Eye (tissue), 1 donor: ENCODE measurements at places on chromosomes 13 and 19.

DNA sequence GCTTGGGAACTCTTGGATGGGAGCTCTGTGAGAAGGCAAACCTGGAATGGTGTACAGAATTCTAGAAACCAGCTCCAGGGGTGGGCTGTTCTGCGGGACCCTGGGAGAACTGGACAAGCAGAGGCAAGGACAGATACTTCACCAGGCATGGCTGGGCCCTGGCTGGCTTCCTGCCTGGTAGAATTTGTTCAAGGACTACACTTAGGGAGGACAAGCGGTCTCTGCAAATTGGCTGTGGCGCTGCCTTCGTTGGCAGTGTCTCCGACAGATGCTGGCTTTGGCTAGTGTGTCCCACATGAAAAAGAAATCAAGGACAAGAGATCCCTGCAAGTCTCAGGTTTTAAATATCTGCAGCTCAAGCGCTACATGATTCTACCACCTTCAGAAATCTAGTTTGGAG is 12.4 kb downstream of the CEBPG start:
- no peak for DNase-seq

- no peak for DNase-seq
These were observed 95.9 kb upstream of the FREM2 start for GRCh38 chr13:38590796-38591507.

- DNase-seq, result peak; percentile 54
These were observed 93.4 kb downstream of the KCTD12 start for GRCh38 chr13:76792731-76793347.

GRCh38 chr19:50478901-50479715 is 2.5 kb upstream of the GARIN5A start:
- no peak for DNase-seq

DNA sequence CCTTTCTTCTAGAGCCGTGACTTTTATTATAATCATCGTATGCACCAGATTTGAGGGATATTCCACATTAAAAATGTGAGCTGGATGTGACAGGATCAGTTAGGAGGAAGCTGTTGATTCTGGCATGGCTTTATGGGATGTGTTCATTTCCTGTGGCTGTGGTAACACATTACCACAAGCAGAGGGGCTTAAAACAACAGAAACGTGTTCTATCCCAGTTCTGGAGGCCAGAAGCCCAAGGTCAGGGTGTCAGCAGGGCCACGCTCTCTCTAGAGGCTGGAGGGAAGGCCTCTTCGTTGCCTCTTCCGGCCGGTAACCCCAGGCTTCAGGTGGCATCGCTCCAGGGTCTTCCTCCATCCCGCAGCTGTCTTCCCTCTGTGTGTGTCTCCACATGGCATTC is 14.5 kb downstream of the MED25 start:
- DNase-seq, result no peak

DNA sequence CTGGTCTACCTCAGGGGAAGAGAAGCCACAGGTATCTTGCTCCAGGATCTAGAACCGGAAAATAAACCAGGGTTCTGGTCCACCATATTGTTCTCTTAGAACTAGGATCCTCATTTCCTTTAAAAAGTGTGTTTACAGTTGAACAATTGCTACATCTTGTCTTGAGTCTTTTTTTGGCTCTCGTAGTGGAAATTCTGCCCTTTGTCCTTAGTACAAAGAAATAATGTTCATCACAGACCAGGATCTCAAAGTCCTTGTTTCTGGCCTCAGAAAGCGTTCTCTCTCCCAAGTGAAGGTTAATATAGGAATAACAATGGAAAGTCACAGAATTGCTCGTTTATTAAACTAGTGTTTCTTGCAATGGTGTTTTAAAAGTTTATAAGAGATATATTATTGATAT is 20.8 kb downstream of the KLF2 start:
- DNase-seq, result no peak

- peak; percentile 28 for DNase-seq
These were observed 62.0 kb downstream of the PARP4 start for GRCh38 chr13:24450530-24450929.

- DNase-seq, result no peak
These were observed 16.9 kb downstream of the NDFIP2 start for GRCh38 chr13:79497852-79498251.

GRCh38 chr13:111131048-111131447 is 15.9 kb downstream of the ARHGEF7 start:
- DNase-seq, result no peak

DNA sequence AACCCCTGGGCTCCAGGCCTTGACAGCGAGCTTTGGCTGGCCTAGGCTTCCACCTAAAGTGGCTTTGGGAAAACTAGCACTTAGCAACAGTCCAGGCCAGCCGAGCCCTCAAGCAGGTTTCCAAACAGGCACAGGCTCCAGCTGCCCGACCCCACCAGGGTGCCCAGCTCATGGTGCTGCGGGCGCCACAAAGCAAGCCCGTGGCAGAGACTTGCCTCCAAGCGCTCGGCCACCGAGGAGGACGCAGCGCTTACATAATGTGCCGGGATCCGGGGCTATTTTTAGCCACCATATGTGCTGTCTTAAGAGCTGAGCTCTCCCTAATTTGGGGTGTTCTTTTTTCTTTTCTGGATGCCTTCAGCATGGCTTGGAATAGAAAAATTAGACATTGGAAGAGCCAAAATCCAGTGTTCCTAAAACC is 56.1 kb upstream of the F7 start:
- no peak for DNase-seq

- no peak for DNase-seq
These were observed 444.5 kb upstream of the GPC6 start for GRCh38 chr13:92781965-92782690.

GRCh38 chr13:34035676-34036325 is 217.9 kb downstream of the RFC3 start:
- no peak for DNase-seq

- DNase-seq, result peak; percentile 34
These were observed 2.5 kb downstream of the CFD start for GRCh38 chr19:861756-862580.

- no peak for DNase-seq
These were observed 522.6 kb upstream of the PCDH9 start for GRCh38 chr13:67752759-67753158.

GRCh38 chr13:47508527-47509228 is 492.4 kb downstream of the SUCLA2 start:
- DNase-seq, result no peak

- no peak for DNase-seq
These were observed 2.5 kb downstream of the IL4I1 start for GRCh38 chr19:49894011-49894664.

- no peak for DNase-seq
These were observed 287.3 kb upstream of the ZNF507 start for GRCh38 chr19:32058131-32058530.

DNA sequence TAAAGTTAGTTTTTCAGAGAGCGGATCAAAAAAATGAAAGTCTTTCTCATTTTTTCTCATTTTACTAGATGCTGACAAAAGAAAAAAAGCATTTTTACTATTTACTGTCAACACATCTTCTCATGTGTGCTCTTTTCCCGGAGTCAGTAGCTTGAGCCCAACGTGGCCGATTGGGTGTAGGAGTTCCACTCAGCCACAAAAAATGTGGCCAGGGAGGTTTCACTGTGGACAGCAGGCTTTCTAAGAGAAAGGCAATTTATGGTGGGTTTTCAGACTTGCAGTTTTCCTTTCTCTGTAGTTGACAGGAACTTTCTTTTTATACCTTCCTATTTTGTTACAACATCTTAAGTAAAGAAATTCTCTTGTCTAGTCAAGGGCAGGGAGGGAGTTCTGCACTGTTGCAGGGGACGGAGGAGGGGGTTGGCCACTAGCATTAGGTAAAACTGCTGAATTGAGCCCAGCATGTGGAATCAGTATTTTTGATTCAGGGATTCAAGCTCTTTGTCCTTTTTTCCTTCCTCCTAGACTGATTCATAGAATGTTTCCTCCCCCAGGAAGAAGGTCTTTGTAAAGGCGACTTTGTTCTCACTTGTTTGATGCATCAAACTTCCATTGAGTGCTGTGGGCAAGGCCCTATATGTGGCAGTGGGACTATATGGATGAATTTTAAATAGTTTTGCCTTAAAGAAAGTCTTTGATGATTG is 123.1 kb downstream of the B3GLCT start:
- DNase-seq, result no peak

GRCh38 chr19:35204799-35205732 is 23.5 kb downstream of the FAM187B start:
- no peak for DNase-seq

- peak; percentile 57 for DNase-seq
These were observed 2.7 kb downstream of the PNMA8C start for GRCh38 chr19:46426035-46426505.

DNA sequence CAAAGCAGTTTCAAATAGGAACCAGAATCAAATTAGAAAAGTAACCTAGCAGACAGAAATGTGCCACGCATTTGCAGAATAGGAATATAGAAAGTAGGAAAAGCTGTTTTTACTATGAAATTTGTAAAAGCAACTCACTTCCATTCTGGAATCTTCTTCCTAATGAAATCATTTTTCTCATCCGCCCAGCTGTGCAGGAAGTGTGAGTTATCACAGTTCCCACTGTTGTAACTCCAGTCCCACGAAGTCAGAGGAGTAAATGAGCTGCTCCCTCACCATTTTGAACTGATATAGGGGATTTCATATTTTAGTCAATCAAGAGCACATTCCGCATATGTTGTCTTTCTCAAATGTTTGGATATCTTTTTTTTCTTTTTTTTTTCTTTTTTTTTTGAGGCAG is 230.8 kb downstream of the TBC1D4 start:
- DNase-seq, result no peak

GRCh38 chr13:109288151-109288709 is 498.2 kb downstream of the IRS2 start:
- no peak for DNase-seq

GRCh38 chr19:49626226-49626625 is 13.7 kb downstream of the RRAS start:
- DNase-seq, result no peak

- no peak for DNase-seq
These were observed 410.9 kb upstream of the SPRY2 start for GRCh38 chr13:80751854-80752253.

DNA sequence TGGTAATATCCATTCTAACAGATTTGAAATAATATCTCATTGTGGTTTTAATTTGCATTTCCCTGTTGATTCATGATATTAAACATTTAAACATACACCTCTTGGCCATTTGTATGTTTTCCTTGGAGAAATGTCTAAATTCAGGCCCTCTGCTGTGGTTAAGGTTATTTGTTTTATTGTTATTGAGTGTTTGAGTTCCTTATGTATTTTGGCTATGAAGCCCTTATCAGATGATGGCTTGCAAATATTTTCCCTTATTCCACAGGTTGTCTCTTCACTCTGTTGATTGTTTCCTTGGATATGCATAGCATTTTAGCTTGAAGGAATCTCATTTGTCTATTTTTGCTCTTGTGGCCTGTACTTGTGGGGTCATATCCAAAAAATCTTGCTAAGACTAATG is 303.6 kb downstream of the GPC5 start:
- DNase-seq, result no peak

DNA sequence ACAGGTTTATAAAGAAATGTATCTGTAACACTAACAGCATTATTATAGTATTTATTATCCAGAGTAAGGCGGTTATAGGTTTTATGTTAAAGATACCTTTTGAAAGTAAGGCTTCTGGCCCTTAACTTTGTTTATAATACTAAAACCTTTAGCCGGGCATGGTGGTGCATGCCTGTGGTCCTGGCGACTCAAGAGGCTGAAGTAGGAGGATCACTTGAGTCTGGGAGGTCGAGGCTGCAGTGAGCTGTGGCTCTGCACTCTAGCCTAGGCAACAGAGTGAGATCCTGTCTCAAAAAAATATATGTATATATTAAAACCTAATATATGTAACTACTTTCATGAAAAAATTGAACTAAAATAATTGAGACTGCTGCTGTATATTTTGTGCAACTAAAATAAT is 98.7 kb upstream of the KLF5 start:
- DNase-seq, result no peak

- DNase-seq, result no peak
These were observed 401.2 kb downstream of the SPRY2 start for GRCh38 chr13:79939689-79940088.

DNA sequence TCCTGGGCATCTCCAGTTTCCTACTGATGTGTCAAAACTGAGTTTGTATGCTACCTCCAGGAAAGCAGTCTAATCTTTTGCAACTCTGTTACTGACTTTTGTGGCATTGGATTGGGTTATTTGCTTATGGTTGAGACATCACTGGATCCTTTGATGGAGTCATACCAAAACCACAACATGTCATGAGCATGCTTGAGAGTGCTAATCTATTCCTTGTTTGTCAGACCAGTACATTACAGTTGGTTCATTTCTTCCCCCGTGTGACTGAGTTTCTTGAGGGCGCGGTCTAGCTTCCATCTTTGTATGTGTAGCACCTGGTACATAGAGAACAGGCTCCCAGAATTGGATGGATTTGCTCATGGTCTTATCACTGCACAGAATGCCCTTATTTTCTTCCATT is 43.2 kb downstream of the SUGT1 start:
- no peak for DNase-seq

GRCh38 chr19:52910648-52911047 is 12.6 kb downstream of the ZNF888 start:
- no peak for DNase-seq

GRCh38 chr19:51458051-51458645 is at the start of gene SIGLEC8:
Gene SIGLEC8 (minus strand): TSS chr19:51458454. CDS start chr19:51458387, 67 bp downstream.
- DNase-seq, result no peak

GRCh38 chr13:66835040-66835628 is 395.0 kb downstream of the PCDH9 start:
- peak; percentile 90 for DNase-seq

DNA sequence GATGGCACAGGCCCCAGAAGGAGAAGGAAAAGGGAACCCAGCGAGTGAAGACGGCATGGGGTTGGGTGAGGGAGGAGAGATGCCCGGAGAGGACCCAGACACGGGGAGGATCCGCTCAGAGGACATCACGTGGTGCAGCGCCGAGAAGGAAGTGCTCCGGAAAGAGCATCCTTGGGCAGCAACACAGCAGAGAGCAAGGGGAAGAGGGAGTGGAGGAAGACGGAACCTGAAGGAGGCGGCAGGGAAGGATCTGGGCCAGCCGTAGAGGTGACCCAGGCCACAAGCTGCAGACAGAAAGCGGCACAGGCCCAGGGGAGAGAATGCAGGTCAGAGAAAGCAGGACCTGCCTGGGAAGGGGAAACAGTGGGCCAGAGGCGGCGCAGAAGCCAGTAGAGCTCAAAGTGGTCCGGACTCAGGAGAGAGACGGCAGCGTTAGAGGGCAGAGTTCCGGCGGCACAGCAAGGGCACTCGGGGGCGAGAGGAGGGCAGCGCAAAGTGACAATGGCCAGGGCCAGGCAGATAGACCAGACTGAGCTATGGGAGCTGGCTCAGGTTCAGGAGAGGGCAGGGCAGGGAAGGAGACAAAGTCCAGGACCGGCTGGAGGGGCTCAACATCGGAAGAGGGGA is 1.1 kb downstream of the PPP1R12C start:
- DNase-seq, result peak; percentile 52
